ENCODE measurements at places on chromosomes 6 and 20. TPM values are rescaled to one million over a fixed set of nuclear protein-coding genes. Genes with fewer than 3 reads are reported as not detected.

GRCh38 chr20:62177307-62177706, 5.5 kb upstream of the MTG2 start:
- DNase-seq, result no peak

DNA sequence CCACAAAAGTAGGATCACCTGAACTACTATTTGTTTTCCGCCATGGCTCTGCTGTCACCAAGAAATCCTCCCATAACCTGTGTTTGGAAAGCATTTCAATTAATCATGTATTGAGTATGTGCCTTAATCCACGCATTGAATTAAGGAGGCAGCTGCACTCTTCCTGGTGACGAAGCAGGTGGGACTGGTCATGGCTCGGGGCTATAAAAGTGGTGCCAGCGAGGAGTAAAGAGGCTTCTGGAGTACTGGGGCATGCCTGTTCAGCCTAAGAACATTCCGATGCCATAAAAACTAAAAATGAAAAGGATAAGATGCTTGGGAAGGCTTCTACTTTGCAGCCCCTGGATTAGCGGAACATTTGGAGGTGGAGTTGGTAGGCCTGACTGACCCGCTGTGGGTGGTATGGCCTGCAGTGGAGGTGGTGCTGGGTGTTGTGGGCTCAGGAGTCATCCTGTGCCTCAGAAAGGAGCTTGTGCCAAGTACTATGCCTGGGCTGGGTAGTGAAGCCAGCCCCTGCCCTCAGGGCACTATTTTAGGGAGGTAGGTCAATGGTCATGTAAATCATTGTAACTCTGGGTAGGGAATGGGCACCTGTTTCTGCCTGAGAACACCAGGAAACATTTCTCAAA, 110.5 kb downstream of the B3GAT2 start:
- no peak for DNase-seq

DNA sequence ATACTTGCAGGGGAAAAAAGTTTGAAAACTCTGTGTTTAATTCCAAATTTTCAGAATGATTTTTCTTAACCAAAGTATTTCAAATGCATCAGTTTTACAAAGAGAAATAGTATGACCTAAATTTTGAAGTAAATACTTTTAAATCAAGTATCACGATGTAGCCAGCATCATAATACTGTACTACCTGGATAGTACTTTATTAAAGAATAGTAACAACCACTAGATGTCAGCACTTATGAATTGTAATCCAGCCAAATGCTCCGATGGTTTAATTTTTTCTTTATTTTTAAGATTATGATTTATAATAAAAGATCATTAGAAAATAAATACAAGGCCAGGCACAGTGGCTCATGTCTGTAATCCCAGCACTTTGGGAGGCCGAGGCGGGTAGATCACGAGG, 37.2 kb upstream of the HACE1 start:
- DNase-seq, result peak; percentile 12

SLC22A7 gene
- not detected for total RNA-seq
